ENCODE measurements at places on chromosomes 4 and X.

GRCh38 chr4:75254745-75255144 is 259.5 kb downstream of the RCHY1 start:
- DNase-seq = no peak

GRCh38 chr4:20825505-20825904 is 125.2 kb downstream of the PACRGL start:
- no peak for DNase-seq

DNA sequence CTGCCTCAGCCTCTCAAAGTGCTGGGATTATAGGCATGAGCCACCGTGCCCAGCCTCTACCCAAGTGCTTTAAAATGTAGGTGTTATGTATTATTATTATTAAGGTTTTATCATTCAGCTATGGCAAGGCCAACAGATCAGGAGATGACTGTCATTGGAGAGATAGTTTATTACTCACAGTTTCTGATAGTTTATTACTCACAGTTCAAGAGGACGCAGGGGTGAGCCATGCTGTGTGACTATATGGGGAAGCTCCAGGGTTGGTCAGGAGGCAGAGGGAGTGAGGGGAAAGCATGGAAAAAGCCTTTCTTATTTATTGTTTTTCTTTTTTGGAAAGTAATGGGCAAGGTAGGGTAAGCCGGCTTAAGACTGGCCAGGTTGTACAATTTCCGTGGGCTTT is 25.4 kb upstream of the ARSD start:
- no peak for DNase-seq

DNA sequence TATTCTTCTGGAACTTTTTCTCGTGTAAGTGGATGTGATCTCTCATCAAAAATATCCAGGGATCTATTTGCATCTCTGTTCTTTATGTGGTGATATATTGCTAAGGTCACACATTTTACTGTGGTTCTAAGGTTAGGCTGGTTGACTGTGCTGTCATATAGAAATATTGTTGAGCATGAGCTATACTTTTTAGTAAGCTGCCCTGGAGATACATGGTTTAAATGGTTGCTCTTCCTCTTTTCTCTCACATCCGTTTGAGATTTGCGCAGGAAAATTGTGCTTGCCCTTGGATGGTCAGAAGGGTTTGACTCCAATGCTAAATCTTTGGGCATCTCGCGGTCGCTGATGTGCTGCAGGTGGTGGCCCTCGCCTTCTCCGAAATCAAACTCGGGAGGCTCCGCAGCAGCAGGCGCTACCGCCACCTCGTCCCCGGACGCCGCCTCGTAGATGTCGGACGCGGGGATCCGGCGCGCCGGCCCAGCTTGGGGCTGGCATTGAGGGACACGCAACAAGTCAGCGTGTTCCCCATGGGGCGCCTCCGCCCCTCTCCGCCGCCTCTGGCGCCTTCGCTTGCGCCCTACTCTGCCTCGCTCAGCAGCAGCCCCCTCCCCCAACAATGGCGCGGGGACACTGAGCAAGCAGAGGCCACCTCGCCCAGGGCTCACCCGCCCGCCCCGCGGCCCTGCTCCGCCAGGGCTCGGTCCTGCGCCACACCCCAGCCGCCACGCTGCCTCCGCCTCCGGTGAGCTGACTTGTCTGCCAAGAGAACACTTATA is 154.5 kb downstream of the MSN start:
- no peak for DNase-seq
